Left ventricle myocardium superior (tissue), 1 donor: ENCODE measurements at places on chromosomes 2 and 18.

DNA sequence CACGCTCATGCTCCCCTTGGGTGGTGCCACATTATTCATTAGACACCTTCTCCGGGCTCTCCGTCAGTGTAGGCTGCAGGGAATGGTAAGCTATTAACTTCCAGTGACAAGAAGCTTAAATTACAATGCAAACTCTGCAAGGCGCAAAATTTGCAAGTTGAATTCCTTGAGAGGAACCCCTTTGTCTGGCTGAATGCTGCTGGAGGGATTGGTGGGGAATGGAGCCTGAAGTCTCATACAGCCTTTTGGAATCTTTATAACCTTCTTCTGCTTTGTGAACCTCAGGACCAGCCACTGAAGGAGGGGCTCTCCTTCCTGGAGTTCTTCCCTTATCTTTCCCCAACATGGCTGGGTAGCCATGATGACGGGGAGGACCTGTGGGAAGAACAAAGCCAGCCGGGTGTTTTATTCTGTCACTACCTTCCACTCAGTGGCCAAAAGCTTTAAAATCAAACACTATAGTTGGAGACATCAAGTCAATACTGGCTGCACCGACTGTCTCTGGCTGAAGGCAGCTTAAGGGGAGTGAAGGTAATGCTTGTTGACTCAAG is 220.9 kb upstream of the EPHA4 start:
- no peak for DNase-seq

GRCh38 chr2:229572507-229573271 is 141.7 kb downstream of the DNER start:
- DNase-seq, result no peak

DNA sequence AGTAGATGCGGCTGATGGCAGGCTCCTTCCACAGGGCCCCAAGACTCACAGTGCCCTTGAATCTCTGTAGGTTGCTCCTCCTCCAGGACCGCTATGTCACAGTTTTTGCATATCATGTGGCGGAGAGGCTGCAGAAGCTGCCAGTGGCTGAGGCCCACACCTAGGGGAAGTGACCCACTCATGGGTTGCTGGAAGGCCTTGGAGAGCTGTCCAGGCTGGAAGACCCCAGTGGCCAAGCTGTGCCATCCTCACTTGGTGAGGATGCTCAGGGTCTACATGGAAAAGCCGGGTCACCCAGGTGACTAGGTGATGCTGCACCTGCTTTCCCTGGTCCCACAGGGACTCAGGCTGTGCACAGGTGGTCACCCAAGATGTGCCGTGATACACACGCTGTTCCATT is 90.6 kb downstream of the SEPTIN10 start:
- DNase-seq, result no peak

GRCh38 chr18:49970319-49970718 is 157.0 kb upstream of the ACAA2 start:
- no peak for DNase-seq

DNA sequence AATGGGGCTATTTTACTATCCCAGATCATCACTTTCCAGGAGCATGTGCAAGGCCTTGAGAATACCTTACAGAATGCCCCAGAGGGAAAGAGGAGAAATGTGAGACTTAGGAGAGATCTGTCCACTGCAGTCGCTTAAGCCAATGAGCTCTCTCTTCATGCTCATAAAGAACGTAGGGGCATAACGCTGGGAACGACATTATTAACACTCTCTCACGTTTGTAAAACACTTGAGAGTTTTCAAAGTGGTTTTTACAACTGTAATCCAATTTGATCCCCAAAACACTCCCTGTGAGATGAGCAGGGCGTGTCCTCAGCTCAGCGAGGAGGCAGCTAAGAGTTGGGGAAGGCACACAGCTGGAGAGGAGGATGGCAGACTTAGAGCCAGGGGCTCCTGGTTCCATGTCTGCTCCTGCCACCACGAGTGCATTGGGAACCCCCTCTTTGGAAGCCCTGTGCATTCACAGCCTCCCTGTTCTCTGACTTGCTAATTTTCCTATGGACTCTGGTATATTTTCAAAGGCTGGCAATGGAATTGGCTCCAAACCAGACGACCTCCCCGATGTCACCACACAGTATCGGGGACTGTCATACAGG is 97.4 kb downstream of the PLB1 start:
- DNase-seq, result no peak

DNA sequence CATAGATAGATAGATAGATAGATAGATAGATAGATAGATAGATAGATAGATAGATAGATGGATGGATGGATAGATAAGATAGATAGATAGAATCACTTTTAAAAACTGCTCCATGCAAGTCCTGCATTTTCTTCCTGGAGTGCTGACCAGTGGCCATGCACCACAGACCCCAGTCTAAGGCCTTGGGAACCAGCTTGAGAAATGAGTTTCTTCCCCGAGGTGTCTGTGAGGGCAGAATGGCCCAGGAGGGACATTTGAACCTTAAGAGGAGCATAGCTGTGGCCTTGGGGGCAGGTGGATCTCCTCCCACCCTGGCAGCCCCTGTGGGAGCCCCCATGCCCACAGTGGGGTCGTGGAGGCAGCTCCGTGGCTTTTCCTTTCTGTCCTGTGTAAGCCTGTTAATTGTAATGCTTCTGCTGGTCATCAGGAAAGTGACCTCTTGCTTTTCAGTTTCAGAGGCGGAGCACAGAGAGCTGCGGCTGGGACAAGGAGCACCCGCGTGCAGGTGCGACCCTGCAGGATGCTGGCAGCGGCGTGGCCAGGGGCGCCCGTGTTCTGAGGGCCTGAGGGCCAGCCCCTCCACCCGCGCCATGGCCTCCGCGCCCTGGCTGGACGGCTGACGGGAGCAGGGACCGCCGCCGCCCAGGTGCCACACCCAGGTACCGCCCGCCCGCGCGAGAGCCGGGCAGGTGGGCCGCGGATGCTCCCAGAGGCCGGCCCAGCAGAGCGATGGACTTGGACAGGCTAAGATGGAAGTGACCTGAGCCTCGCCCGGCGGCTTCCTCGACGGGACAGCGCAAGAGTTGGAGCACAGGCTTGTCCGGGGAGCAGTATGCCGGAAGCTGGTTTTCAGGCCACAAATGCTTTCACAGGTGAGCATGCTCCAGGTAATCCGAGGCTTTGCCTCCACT is 168.6 kb downstream of the LDLRAD4 start:
- no peak for DNase-seq

GRCh38 chr2:26541401-26542193 is 63.7 kb upstream of the OTOF start:
- no peak for DNase-seq

- DNase-seq, result no peak
Observed at GRCh38 chr2:43169099-43169945, 57.1 kb downstream of the ZFP36L2 start.

GRCh38 chr18:77763530-77764145 is 514.0 kb downstream of the GALR1 start:
- DNase-seq, result no peak
